Fibroblast of upper back skin (primary cell): ENCODE measurements at places on chromosomes 5 and 9.

DNA sequence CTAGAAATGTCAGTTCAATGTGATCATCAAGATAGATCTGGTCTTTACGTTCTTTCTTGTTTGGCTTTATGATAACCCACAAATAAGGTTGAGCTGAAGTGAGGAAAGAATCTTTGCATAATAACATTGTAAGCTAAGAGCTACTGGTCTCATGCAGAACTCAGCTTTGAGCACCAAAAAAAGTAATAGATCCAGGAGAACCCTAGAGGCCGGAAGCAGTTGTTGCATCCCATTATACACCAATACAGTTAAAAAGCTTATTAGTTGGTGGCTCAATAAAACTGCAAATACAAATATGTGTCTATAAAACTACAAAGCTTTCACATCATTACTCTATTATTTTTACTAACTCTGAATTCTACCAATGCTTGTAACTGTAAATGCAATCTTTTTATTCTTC, 85.5 kb upstream of the NUDT12 start:
- DNase-seq: no peak

DNA sequence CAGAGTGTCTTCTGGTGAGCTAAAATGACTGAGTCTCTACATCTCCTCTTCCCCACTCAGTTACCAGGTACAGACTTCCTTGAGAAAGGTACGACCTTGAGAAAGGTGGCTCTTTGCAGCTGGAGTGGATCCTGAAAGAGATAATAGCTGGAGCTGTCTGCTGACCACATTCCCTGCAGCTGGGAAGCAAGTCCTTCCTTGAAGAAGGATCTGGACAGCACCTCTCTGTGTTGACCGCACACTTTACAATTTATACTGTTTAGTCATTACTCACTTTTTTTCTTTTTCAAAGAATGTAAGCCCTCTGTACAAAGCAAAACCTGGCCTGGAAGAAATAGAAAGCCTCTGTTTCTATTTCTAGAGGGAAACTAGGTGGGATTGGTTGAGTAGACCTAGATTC, 148.8 kb downstream of the MACIR start:
- peak; percentile 43 for DNase-seq

- no peak for DNase-seq
Observed at GRCh38 chr5:51156222-51156621, 227.0 kb upstream of the ISL1 start.

GRCh38 chr5:139019880-139020279, 144.7 kb upstream of the LRRTM2 start:
- DNase-seq: peak; percentile 11

DNA sequence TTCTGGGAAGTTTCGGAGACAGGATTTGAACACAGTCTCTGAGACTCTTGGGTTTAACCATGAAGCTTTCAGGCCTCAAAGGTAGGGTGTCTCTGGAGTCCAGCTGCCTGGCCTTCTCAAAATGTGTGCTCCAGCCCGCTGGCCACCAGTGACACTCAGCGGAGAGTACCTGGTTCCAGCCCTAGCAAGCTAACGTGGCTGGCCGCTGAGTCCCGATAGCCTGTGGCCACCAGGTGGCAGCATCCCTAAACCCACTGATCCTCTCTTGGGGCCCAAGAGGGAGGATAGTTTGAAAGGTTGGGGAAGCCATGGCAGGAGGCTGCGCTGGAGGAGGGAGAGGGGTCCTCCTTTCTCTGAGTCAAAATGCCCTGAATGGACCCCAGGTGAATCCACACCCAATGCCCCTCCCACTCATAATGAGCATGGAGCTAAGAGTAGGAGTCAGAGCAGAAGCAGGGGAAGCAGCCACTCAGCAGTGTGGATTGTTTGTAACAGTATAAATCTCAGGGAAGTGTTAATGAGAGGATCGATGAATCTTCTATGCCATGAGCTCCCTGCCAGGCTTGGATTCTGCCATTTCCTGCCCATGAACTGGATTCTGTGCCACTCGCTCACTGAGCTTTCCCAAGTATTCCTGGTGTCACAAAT, 5.4 kb upstream of the TIFAB start:
- DNase-seq: peak; percentile 33

GRCh38 chr5:89128092-89128491, 245.1 kb upstream of the MEF2C start:
- DNase-seq: peak; percentile 46

GRCh38 chr9:83281306-83282255, 218.6 kb upstream of the RASEF start:
- DNase-seq: peak; percentile 85

DNA sequence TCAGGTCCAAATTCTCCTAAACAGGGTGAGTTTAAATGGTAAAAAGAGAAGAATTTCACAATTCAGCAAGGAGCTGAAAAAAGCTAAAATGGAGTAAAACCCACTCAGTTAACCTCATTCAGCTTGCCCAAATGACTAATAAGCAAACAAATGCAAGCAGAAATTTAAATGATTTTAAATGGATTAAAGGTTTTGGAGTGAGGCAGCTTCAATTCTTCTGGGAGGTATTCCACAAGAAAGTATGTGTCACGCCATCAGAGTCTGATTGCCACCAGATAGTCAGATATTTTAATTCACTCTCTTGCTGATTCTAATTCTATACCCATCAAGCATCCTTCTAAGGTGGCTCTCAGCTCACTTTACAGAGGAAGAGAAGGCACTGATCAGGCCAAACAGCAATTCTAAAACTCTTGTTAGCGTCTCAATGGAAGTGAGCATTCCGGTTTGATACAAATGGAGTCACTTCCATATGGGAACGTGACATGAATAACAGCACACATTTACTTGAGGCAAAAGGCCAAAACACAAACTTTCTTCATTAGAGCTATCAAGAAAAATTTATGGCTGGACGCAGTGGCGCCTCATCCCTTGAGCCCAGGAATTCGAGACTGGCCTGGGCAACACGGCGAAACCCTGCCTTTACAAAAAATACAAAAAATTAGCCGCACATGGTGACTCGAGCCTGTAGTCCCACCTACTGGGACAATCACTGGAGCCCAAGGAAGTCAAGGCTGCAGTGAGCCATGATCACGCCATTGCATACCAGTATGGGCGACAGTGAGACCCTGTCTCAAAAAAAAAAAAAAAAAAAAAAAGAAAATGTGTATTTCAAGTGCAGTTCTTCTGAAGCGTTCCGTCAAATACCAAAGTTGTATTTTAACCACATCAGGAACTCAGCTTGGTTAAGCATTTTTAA, 2.0 kb downstream of the CLK4 start:
- DNase-seq: peak; percentile 27

- no peak for DNase-seq
Observed at GRCh38 chr5:179967489-179967888, 59.8 kb upstream of the TBC1D9B start.

DNA sequence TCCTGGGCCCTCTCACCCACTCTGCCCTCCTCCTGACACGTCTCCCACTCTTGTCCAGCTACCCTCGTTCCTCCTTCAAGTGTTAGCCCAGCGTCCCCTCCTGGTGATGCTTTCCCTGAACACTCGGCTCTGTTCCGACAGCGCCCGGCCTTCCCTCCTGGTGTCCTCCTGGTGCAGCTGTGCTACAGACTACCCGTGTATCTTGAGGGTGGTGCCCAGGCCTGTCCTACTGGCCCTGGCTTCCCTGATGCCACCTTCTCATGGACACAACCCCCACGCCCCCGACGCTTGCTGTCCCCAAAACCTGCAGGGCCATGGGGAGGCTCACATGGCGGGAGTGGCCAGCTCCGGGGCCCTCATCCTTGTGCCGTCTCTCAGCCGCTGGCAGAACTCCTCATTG, 21.4 kb upstream of the SCGB3A1 start:
- no peak for DNase-seq

DNA sequence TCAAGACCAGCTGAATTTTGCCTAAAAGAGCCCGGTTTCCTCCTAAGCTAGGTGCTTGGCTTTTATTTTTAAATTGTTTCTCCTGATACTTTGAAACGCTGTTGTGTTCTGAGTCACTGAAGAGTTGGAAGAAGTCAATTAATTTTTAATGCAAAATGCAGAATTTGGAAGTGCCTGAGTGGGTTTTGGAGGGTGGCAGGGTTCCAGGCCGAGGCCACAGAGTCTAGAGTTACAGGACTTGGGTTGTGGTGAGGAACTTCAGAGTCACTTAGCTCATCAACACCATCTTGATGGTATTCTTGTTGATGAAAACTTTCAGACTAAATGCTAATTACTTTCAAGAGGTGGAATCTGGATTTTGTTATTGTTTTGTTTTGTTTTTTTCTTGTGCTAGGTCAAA, 130.6 kb downstream of the PDZD2 start:
- DNase-seq: no peak

- DNase-seq: no peak
Observed at GRCh38 chr5:178595150-178595549, 5.0 kb upstream of the COL23A1 start.

DNA sequence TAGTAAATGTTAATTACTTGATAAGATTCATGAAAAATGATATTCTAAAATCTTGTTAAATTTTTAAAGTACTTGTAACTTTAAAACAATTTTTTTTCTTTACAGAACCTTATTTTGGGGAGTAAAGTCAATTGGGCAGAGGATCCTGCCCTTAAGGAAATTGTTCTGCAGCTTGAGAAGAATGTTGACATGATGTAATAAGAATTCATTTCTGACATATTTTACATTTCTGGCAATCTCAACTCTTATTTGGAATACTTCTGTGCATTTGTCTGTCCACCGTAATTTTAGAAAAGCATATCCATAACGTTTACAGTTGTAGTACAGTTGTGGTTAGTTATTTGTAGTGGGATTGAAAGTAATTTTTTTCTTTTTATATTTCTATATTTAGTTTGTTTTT, 20.2 kb downstream of the CENPH start:
- DNase-seq: peak; percentile 59

- no peak for DNase-seq
Observed at GRCh38 chr9:81071108-81071507, 618.2 kb downstream of the TLE1 start.

GRCh38 chr5:177311723-177312648, at the start of gene MXD3:
TSS of gene MXD3 (minus strand) at chr5:177311898. CDS start at chr5:177311830, 68 bp downstream.
- DNase-seq: peak; percentile 95
